Stimulated activated CD8-positive, alpha-beta memory T cell treated with anti-CD3 and anti-CD28 coated beads, Interleukin-7, amount 100 ng/mL, for 1 hour (primary cell): ENCODE measurements at places on chromosomes 7 and 10.

GRCh38 chr10:123948030-123948823, 56.6 kb upstream of the CPXM2 start:
- no peak for DNase-seq

GRCh38 chr7:122369756-122370155, 65.2 kb upstream of the FEZF1 start:
- no peak for DNase-seq

DNA sequence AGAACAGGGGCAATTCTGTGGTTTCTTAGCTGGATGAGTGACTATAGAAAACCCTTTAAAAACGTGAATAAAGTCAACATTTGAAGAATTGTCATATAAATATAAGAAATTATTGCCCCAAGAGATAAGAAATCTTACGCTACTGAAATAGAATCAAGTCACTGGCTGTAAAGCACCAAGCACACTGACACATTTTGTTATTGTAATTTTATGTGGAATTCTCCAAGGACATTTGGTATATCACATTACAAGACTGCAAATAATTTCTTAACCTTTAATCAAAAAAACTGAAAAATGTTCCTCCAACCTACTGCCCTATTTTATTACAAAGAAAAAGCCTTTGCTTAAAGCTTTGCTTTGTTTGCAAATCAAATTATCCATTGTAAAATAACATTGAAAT, 383.3 kb downstream of the IPMK start:
- DNase-seq = no peak

- DNase-seq = no peak
Measured at GRCh38 chr10:63717027-63717715, 196.0 kb downstream of the REEP3 start.

GRCh38 chr10:11080564-11080984, 62.9 kb downstream of the CELF2 start:
- no peak for DNase-seq

DNA sequence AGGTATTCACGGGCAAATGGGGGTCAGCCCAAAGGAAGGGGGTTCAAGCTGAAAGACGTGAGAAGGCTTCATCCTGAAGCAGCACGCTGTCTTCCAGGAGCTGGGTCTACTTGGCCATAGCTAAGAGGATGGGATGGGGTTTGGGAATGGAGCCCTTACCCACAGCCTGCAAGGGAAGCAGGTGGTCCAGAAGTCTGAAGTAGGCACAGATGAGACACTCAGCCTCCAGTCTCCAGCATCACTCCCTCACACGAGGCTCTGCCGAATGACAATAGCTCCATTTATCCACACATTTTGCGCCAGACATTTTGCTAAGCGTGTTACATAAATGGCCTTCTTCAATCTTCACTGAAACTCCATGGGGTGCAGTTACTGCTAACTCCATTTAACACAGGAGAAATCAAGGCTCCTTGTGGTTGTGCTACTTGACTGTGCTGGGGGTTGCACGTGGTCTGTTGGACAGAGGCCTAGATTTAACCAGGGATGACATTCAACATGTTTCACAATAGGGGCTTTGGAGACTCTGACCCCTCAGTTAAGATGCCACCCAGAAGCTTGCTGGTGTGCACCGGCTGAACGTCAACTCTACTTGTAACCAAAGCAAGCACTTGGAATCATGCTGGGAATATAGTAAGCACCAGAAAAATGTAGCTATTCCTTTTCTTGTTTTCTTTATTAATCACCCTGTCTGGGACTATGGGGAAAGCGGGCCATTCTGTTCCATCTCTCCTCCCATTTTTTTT, 85.3 kb downstream of the FAM241B start:
- no peak for DNase-seq

DNA sequence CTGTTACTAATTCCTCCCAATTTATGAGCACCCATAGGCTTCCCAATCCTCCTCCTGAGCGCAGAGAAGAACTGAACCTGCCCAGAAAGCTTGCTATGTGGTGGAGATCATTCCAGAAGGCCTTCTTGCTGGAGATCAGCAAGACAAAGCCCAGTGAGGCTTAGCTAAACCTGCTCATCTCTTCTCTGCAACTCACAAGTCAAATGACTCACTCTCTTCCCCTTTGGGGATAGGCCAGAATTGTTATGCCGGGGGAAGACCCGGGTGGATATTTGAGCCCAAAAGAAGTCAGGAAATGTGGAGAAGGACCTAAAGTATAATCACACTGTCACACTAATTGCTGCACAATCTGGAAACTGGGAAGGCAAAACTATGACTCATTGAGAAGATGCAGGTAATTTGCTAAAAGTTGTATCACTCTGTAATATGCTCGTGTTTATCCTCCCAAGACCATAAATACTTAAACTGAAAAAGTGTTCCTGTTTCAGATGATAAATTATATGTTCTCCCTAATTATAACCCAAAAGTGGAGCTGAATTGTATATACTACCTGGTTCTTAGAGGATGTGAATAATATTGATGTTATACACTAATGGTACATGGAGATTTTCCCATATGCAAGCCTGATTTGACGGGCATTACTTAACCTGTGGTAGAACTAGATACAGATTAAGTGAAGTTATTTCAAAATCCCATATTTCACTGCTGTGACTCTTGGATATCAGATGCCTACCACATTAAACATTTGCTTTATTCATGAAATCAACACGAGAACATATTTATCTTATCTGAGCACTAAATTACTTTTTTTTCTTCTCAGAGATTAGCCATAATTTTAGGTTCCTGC, 6.4 kb downstream of the NEBL start:
- DNase-seq = no peak

GRCh38 chr7:116698930-116699721, 27.1 kb downstream of the MET start:
- no peak for DNase-seq

DNA sequence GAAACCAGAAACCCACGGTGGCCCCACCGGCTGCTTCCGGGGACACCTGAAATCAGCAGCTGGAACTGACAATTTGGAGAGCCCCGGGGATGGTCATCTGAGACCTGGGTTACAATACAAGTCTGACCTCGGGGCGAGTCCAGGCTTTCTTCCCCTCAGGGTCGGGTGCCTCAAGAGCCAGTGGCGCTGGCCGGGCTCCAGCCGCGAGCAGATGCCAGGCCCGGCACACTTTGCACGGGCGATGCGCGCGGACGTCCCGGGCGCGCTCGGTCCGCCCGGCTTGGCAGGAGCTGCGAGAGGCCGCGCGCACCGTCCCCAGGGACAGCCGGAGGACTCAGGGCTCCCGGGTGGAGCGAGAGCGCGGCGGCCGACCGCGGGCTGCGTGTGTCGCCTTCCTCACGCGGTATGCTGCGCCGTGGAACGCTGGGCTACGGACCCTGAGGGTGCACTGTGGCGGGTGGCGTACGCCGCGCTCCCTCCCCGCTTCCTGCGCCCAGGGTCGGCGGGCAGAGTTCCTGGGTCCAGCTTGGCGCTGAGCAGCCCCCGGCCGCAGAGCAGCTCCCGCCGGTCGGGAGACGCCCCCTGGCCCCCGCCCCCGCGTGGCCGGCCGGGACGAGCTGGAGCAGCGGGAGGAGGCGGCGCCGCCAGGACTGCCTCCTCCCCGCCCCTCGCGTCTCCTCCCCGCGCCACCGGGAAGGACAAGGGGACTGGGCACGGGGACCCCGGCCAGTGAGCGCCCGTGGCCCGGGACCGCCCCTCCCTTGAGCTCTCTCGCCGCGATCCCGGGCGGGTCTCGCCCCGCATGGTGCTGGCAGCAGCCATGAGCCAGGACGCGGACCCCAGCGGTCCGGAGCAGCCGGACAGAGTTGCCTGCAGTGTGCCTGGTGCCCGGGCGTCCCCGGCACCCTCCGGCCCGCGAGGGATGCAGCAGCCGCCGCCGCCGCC, at the start of gene RBM20:
Gene RBM20 (plus strand): TSS at position 684 of the 945 bp plus-strand sequence. CDS start 119 bp downstream, at position 803.
- DNase-seq = no peak

- no peak for DNase-seq
Measured at GRCh38 chr7:54944179-54944578, 74.6 kb upstream of the EGFR start.

DNA sequence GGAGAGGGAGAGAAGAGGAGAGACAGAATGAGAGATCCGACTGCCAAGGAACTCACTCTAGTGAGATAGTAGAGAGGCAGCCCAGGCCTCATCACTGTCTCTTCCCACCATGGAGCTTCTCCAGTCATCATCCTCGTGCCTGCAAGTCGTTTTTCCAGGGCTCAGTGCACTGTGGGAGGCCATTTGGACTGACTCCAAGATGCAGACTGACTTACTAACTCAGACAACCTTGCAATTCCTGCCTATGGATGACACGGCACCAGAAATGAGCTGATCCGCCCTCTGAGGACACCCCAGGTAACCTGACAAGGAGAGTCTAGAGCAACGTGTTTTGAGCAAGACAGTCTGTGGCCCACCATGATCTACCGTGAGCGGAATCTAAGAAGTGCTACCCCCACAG, 154.9 kb downstream of the GLI3 start:
- DNase-seq = no peak

DNA sequence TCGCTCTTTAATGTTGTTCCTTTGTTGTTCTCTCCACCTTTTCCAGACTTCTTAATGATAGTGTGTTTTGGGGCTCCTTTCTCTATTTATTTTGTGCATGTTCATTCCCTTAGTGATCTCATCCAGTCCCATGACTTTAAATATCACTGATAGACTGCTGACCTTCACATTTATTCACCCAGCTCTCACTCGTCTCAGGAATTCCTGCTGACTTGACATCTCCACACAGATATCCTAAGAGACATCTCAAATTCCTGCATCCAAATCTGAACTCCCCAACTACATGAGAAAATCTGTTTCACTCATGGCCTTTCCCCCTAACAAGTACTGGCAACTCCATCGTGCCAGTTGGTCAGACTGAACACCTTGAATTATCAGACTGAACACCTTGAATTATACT, 111.2 kb downstream of the CTTNBP2 start:
- no peak for DNase-seq

- DNase-seq = no peak
Measured at GRCh38 chr10:29529146-29529545, 105.6 kb downstream of the SVIL start.

DNA sequence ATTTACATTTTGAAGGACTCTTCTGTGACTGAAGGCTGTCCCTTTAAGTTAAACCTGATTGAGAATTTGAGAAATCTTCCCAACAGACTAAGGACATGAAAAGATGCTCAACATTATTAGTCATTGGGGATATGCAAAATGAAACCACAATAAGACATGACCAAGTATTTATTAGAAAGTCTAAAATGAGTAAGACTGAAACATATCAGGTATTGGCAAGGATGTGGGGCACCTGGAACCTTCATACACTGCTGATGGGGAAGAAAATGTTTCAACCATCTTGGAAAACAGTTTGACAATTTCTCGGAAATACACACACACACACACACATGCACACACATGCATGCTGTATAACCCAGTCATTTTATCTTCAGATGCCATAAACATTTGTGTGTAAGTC, 132.1 kb upstream of the CDK6 start:
- no peak for DNase-seq

DNA sequence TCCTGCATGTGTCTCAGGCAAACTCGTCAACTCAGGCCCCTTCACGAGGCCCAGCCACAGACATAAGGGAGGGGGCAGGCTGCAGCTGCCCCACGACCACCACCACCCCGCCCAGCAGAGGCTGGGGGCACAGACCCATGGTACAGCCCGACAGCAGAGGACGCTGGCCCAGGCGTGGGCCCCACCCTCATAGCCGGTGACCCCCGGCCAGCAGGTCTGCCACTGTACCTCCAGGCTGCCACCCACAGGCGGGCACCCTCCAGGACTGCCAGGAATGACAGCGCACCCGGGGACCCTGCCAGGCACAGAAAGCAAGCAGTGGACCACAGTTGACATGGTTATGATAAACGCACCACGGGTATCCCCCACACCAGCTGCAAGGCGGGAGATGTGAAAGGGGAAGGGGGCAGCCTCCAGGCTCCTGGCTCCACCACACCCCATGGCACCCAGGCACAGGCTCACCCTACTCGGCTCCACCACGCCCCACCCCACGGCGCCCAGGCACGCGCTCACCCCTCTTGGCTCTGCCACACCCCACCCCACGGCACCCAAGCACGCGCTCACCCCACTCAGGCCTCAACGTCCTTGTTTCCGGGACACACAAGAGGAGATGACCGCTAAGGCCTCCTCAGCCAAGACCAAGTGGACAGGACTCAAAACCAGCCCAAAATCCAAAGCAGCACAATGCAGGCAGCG, 135.9 kb downstream of the MAD1L1 start:
- no peak for DNase-seq

- DNase-seq = no peak
Measured at GRCh38 chr10:69573056-69573806, at the start of gene NEUROG3. TSS of gene NEUROG3 (minus strand) at chr10:69573422. CDS start at chr10:69573043, 379 bp downstream.

DNA sequence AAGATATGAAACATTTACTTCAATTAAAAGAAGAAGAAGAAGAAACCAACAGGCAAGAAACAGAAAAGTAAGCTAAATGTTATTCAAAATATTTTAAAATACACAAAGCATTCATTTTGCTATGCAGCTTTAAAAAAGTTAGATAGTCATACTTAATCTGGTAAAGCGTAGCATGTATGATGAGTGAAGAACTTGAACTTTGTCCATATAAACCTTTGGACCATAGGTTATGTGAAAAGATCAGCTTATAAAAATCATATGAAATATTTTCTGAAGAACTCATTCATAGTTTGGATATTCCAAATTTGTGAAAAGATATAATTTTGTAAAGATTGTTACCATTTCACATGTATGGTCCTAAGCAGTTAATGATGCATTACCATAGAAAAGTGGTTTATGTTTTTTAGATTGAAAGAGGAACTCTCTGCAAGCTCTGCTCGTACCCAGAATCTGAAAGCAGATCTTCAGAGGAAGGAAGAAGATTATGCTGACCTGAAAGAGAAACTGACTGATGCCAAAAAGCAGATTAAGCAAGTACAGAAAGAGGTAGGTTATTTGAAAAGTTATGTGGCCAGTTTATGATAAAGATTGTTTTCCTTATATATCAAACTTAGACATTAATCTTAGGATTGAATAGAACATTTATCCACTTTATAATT, 37.3 kb downstream of the KIF20B start:
- DNase-seq = no peak

GRCh38 chr10:35579726-35580422, 25.3 kb upstream of the GJD4 start:
- no peak for DNase-seq

- no peak for DNase-seq
Measured at GRCh38 chr7:43463401-43463980, 119.4 kb upstream of the STK17A start.

- no peak for DNase-seq
Measured at GRCh38 chr7:100793806-100794660, 33.3 kb downstream of the EPHB4 start.

DNA sequence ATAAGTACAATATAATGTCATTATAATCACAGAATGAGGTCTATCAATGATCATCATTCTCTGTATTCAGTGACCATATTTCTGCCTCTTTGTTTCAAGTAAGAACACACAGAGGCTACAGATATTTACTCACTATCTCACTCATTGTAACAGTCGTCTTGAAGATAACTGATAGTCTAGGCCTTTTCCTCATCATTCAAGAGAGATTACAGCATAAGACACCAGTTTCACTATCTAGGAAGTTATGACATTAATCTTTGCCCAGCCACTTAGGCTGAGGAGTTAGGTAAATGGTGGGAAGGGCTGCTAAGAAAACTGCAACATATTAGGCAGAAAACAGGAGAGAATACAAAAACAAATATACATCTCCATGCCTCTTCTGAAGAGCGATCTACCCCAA, 125.3 kb downstream of the CHCHD3 start:
- DNase-seq = no peak
